ENCODE measurements at places on chromosomes 7 and 10.

GRCh38 chr7:29243910-29244655 is 49.5 kb downstream of the CHN2 start:
- DNase-seq: peak; percentile 38

- DNase-seq: no peak
Measured at GRCh38 chr7:80218723-80219122, 84.1 kb downstream of the GNAI1 start.

- no peak for DNase-seq
Measured at GRCh38 chr7:39464350-39465054, 101.7 kb upstream of the YAE1 start.

DNA sequence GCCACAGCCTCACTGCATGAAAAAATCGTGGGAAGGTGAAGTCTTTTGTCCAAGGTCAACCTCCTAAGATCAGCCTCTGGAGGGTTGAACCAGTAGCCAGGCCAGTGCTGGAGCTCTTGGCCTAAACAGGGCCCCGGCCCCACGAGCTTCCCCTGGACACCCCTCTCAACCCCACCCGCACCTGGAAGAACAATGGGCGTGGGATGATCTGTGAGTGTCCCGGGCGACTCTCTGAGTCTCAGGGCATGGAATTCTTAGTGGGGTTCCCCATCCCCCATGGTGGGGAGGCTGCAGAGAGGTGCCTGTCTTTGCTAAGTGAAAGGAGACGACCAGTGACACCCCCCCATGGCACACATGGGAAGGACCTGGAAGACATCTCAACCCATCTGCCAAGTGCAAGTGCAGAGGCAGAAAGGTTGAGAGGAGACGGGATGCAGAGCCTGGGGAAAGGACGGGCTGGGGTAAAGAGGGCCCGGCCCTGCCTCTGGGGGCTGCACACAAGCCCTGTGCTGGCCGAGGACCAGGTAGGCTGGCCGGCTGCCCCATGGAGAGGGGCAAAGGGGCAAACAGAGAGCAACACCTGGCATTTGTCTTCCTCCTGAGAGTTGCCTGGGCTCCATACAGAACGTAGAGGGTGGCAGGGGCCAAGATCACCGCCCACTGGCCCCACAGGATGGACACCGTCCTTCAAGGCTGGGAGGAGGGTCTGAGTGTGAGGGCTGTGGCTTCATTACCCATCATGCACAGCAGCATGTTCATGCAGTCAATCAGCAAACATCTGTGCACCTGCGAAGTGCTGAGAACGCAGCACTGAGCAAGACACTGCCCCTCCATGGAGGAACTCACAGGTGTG is 163.0 kb upstream of the PPP2R2D start:
- no peak for DNase-seq

DNA sequence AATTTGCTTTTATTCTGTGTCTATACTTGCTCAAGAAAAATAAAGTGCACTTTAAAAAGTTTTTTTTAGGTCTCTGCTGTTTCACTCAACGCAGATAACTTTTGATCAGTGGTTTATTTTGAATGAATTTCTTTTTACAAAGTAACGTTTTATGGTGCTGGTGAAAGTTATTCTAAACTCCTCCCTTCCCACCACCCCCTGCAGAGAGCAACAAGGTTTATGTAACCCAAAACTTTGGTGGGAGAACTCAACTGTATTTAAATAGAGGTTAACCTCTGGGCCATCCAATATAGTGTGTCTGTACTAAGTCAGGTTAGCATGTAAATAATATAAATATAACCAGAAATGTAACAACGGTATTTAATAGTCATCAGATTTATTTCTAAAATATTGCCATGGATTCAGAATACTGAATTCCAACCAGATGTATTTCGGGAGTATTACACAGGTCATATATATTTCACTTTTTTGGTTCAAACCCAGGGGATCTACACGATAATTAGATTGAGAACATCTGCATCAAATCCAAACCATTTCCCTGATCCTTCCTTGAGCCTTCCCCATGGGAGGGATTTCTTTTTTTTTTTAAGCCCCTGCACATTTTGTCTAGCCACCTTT is 3.9 kb upstream of the CUX1 start:
- DNase-seq: peak; percentile 73

DNA sequence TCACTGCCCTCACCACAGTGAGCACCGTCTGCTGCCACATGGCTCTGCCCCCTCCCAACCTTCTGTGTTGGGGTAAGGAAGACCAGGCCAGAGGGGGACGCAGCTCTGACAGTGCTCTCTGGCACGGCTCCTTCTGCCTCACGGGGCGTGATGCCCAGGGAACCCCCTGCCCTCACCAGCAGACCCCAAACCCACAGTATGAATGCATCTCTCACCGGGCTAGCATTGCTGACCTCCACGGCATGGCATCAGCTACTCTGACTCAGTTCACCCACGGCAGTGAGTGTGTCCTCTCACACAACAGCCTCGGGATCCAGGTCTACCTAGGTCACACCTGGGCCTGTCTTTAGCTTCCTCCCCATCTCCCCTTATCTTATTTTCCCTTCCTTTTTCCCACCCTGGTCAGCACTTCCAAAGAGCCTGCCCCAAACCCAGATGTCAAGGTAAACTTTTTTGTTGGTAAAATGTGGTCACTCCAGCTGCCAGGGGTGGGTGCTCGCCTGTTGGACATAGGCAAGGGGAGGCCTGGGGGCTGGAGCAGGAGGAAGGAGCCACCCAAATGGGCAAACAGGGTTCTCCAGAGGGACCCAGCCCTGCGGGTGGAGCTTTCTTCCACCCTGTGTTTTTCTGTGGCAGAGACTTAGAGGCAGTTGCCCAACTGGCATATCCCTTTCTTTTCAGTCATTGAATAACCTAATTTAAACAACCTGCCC is 4.4 kb downstream of the CALML3 start:
- DNase-seq: no peak

- DNase-seq: no peak
Measured at GRCh38 chr10:12482587-12482986, 133.2 kb downstream of the CAMK1D start.

DNA sequence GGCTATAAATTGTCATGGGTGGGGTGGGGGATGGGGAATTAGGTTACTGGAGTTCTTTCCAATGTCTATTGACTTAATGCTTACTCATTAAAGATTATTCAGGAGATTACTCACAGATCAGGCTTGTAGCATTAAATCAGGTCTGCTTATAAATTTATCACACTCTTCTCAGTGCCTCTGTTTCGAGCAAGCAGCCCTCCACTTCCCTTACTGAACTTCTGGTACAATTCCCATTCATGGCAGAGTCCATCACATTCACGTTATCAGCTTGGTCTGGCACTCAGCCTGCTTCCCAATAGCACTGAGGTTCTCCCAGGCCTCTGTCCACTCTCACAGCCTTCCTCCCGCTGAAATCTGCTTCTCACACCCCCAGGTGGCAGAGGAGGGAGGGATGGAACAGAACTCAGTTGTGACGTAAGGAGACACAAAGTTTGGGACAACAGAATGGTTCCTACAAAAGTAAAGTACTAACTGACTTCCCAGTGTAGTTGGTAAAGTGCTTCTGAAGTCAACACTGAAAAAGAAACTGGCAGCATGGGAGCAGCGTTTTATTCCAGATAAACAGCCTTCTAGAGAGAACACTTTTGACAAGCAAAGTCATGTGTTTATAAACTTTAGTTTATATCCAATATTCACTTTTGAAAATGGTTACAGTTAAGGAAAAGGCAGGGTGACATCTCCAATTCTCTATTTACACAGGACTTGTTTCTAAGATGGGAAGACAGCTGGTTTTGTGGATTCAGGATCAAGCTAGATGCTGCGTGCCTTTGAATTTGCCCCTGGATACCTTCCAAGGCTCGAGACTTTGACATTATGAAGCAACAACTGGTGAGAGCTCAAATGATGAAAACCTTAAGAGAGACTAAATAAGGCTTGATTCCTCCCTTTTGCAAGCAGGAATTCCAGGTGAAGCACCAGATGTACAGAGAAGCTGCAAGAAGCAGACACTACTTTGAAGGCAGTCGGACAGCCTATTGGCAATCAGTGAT is 81.4 kb downstream of the ATXN7L1 start:
- DNase-seq: peak; percentile 37

Measured in NCI-H82 (cell line).